ENCODE measurements at places on chromosomes 12 and 14.

DNA sequence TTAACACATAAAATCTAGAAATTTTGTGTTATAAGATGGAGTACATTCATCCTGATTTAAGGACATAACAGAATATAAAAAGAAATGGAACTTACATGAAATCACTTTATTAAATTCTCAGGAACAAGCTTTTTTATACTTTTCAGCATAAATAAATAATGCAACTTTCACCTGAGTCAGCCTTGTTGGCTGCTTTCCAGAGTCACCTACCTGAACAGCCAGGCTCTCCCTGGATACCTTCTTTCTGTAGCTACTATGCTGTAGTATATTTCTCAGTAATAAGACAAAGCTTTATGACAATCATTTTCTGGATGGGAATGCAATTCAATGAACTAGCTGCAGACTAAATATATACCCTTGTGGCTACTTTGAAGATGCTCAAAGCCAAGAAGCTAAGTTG lies 111.9 kb downstream of the NTS start:
- no peak for DNase-seq

GRCh38 chr12:64001439-64001838 lies 156.9 kb downstream of the SRGAP1 start:
- DNase-seq = no peak

GRCh38 chr12:121436706-121437105 lies 36.8 kb downstream of the RNF34 start:
- no peak for DNase-seq

DNA sequence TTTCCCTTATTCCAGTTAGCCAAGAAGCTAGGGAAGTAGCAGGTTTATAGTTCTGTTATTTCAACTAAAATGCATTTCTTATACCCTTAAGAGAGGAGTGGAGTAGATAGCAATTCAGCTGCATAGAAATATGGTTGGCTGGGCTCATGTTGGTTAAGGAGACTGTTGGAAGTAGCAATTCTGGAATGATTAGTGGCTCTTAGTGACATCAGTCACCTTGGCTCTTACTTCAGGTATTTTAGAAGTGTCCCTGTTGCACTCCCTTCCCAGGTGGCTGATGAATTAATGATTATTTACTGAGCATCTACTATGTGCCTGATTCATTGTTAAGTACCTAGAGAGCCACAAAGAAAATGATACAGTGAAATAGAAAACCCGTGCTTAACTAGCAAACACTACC lies 128.1 kb downstream of the MGST1 start:
- DNase-seq = no peak

DNA sequence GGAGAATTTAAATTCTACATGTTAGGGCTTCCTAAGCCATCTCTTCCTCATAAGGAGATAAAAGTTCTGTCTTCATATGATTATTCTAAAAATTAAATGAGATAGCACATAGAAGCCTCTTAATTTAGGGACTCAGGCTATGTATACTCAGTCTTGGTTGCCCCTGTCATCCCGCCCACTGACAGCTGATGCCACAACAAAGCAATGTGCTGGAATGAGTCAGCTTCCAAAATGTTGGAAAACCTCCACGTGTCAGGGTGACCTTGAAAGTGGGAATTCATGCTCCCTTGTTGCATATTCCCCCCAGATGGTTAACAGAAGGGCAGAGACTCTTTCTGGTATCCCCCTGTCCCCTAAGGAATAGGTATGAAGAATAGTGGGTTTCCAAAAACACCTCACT lies 238.0 kb upstream of the DDHD1 start:
- no peak for DNase-seq

DNA sequence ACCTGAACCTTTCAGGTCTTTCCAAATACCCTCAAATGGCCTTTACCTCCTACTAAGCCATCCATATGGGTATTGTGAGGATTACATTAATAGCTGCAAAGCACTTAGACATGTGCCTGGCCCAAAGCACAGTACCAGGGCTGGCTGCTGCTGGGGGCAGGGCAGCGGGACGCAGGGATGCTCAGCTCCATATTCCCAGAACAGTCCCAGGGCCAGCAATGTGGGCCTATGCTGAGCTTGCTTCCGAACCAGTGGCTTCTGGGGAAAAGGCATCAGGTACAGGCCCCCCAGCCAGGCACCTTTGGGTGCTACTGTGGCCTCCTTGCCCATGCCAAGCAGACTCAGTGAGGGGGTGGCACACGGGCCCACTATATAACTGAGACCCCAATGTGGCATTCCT lies 10.4 kb downstream of the ACTN1 start:
- DNase-seq = no peak

DNA sequence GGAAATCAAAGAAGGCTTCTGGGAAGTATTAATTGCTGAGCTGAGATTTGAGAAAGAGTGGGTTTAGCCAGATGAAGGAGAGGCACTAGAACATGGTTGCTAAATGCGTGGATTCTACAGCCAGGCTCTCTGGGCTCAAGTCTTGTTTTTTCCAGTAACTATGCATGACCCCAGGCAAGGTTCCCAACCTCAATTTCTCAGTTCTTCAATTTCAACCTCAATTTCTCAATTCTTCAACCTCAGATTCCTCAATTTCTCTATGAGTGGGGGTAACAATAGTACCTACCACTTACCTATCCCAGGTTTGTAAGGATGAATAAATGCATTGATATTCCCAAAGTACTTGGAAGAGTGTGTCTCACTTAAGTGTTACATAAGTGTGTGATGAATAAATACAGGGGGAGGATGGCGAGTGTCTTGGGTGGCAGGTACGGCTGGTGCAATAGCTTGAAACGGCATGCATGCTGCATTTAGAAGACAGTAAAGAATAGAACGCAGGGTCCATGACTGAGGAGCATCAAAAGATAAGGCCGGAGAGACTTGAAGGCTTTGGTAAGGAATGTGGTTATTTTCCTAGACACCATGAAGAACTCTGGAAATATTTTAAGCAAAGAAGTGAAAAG lies 149.1 kb upstream of the ATP2B1 start:
- no peak for DNase-seq

DNA sequence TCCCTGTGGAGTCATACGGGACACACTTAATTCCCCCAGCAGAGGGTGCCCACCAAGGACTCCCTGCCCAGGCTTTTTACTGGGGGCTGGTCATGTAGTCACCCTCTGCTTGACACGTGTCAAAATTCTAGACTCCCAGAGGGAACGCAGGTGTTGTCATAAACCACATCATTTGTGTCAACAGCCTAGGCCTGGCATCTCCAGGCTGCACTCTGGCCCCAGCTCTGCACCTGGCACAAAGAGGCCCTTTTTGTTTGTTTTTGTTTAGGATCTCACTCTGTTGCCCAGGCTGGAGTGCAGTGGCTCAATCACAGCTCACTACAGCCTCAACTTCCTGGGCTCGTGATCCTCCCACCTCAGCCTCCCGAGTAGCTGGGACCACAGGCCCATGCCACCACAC lies 21.1 kb downstream of the BRI3BP start:
- no peak for DNase-seq

DNA sequence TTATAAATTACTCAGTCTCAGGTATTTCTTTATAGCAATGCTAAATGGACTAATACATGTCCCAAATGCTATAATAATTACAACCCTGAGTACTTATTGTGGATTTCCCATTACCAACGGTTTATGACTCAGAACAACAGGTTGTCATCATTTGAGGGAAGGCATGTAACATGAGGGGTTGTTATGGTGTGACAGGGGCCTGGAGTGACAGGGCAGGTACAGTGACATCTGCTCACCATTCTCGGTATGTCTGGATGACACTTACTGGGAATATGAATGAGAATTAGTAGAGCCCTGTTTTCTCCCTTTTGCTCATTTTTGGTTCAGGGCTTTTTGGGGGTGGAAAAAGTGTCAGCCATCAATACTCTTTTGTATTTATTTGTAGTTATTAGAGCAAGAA lies 36.2 kb upstream of the FERMT2 start:
- DNase-seq = no peak

DNA sequence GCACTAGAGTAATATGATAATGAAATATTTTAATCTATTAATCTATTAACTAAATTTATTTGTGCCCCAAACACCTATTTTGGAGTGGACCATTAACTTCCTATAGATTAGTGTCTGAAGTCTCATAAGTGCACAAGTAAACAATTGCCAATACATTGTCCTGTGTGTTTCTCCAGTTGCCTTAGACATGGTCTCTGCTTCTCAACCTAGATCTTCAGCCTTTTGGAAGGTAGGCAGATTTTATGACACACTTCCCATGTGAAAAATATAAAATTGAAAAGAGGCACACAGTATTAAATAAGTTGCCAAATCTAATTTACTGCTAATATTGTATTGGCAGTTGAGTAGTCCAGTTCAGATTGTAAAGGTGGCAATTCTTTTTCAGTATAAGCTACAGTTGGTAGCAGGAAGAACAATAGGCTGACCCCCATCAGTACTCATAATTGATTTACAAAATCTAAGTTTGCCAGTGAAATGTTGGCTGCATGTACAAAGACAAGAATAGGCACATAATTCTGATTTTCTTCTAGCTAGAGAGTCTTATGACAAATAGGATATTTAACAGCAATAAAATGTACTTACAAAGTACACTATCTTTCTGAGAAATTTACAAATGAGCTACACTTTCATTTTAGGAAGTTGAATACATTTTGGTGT lies 10.8 kb downstream of the A2M start:
- no peak for DNase-seq

DNA sequence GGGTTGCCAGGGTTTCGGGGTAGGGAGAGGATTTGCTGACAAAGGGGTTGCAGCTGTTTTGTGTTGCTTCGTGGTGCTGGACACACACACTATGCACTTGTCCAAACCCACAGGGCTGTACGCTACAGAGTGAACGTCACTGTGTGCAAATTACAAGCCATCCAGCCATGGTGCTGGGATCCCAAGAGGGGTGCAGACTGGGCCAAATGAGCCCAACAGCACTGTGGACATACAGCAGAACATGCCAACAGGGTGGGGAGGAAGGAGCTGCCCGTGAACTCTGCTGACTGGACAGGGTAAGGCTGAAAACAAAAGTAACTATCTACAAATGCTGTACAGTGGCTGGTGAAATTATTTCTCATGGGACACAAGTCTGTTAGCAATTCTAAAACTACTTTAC lies 25.2 kb downstream of the POLE start:
- DNase-seq = no peak

- no peak for DNase-seq
Observed at GRCh38 chr12:111411185-111411764, 5.6 kb downstream of the SH2B3 start.

GRCh38 chr12:82647853-82648252 lies 38.9 kb upstream of the TMTC2 start:
- DNase-seq = no peak

Data from COR-L47 (cell line).